Breast epithelium (tissue), 4 donors: ENCODE measurements at places on chromosomes 16 and 17. TPM values are rescaled to one million over a fixed set of nuclear protein-coding genes. Genes with fewer than 3 reads are reported as not detected.

ADAD2 gene
- 0.15 TPM for total RNA-seq

ATP6V0C gene
- total RNA-seq = 27.5 TPM

IL34 gene
- total RNA-seq = 7.5 TPM

CCL14 gene
- 12.4 TPM for total RNA-seq

KRTAP2-2 gene
- not detected for total RNA-seq

MSLN gene
- not detected for total RNA-seq

TBC1D3B gene
- total RNA-seq = 7.6 TPM

ANKS4B gene
- total RNA-seq = 0.33 TPM
